ENCODE measurements at places on chromosomes 5 and 9.
A peak's percentile ranks its signal among the peaks of the same experiment; 100 is the strongest.

DNA sequence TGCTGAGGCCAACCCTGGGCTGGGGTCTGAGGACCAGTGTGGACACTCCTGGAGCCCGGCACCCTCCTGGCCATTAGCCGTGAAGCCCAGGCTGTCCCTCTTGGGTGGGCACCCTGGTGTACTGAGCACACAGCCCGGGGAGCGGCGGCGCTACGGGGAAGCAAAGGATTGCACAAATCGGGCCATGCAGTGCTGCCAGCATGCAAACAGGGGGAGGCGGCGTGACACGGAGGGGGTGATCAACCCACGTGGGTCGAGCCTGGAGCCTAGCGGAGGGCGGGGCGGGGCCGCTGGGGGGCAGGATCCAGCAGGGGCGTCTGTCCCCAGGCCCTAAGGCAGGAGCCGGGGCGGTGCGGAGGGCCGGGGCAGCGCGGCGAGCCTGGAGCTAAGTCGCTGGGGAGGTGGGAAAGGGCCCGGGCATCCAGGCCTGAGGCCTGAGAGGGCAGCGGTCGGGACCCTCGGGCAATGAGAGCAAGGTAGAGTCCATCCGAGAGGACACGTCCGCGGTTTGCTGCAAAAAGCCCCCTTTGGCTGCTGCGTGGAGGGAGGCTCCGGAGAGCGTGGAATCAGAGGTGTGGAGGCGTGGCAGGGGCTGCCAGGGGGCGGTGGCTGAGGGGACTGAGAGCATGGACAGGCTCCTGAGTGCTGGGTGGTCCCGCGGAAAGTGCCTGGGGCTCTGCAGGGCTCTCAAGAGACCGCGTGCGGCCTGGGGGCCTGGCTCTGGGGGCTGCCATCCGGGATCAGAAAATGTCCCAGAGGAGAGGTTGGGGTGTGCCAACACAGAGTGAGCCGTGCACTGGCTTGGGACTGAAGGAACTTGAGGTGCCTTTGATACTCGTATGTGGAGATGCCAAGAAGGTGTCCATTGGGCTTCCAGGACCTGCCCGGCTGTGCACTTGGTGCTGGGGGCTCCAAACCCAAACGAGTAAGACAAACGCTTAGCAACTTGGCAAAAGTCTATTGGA is 94.2 kb downstream of the BARX1 start:
- peak; percentile 71 for DNase-seq

DNA sequence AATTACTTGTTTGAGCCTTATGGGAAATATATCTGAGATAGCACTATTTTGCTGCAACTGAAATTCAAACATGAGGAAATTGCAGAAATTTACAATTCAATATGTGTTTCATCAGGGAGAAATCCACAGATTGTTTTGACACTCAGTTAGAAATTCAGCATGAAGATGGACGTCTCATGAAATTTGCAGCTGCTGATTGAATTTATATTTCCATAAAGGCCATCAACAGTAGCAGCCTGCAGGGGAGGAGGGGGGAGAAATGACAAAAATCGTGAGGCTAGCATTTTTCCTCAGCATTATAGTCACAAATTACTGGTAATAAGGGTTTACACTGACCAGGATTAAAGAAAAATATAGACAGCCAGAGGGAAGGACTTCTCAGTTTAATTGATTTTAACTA is 81.0 kb downstream of the NDUFAF2 start:
- DNase-seq: no peak

GRCh38 chr5:126909856-126910255 is 120.5 kb downstream of the MARCHF3 start:
- no peak for DNase-seq

DNA sequence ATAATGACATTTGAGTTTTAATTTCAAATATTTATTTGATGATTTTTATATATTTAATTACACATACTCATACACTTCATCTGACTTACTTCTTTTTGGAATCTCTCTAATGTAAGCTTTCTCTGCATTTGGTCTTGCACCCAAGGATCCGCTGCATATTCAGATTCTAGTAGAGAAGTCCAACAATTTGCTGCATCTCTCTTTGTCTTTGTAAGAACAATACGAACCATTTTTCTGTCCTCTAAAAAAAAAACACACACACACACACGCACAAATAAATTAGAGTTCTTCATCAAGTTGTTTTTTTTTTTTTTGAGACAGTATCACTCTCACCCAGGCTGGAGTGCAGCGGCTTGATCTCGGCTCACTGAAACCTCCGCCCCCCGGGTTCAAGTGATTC is 3.1 kb downstream of the NUDCD2 start:
- DNase-seq: no peak
